Fibroblast of lung (primary cell): ENCODE measurements at places on chromosomes 3 and 15. TPM values are rescaled to one million over a fixed set of nuclear protein-coding genes. Genes with fewer than 3 reads are reported as not detected.

Gene PTH1R
- 3.3 and 4.3 TPM in 2 replicates for total RNA-seq

Gene CYP19A1
- total RNA-seq: 2.3 and 3.9 TPM in 2 replicates

Gene FAM240A
- not detected in 2 replicates for total RNA-seq

Gene BCL2A1
- 5.9 and 8.9 TPM in 2 replicates for total RNA-seq

Gene GPR87
- 0.17 and 0.26 TPM in 2 replicates for total RNA-seq
